ENCODE measurements at places on chromosomes 12 and 14.

DNA sequence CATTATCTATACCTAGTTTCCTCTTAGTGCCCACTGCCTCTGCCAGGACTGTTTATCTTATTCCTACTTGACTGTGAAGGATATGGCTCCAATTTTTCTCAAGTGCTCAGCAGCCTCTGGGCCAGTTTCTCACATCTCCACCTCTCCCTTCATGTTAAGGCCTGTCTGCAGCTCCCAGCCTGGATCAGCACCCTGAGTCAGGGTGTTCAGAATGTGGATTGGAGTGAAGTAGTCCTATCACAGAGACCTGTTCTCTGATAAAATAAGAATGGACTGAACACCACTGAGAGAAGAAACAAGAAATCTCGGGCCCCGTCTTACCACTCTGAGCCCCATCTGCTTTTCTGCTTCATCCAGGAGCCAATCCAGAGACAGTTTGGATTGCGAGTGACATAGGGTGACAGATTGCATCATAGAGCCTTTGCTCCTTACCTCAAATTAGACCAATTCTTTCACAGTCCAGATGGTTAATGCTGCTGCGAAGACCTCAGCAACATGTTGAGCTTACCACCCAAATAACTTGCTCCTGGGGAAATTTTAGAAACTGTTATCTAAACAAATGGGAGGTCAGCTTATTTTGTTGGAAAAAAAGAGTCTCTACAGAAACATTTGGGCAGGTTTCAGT lies 473.1 kb downstream of the PDZRN4 start:
- DNase-seq, result no peak

- no peak for DNase-seq
Observed at GRCh38 chr12:83168751-83169150, 482.0 kb downstream of the TMTC2 start.

GRCh38 chr12:124501112-124501561 lies 66.3 kb downstream of the NCOR2 start:
- DNase-seq, result no peak

DNA sequence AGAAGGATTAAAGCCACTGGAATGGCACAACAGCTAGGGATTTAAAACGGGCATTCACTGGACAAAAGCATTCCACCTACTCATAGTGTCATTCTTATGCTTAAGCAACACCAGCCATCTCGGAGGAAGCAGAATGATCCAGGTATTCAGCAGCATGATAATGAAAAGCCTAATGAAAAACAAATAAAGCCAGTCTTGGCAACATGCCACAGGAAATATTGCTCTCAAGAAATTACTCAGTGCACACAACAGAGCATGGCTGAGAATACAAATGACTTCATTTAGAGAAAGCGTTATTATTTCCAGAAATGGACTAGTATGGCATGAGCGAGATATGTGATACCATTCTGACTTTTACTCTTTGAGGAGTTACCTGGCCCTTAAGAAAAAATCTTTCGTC lies 442.2 kb downstream of the APAF1 start:
- no peak for DNase-seq

GRCh38 chr12:546265-546919 lies 86.7 kb downstream of the B4GALNT3 start:
- no peak for DNase-seq
